ENCODE measurements at places on chromosomes 7 and 10.
A peak's percentile ranks its signal among the peaks of the same experiment; 100 is the strongest.

DNA sequence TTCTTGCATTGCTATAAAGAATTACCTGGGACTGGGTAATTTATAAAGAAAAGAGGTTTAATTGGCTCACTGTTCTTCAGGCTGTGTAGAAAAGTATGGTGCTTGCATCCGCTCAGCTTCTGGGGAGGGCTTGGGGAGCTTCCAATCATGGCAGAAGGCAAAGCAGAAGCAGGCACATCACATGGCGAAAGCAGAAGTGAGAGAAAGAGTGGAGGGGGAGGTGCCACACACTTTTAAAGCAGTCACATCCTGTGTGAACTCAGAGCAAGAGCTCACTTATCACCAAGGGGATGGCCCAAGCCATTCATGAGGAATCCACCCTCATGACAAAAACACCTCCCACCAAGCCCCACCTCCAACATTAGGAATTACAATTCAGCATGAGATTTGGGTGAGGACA lies 303.5 kb downstream of the OTUD1 start:
- DNase-seq = no peak

GRCh38 chr7:36734731-36735130 lies 10.4 kb upstream of the AOAH start:
- DNase-seq = no peak

GRCh38 chr7:127732306-127732705 lies 80.3 kb downstream of the SND1 start:
- peak; percentile 83 for DNase-seq

GRCh38 chr10:24661376-24661775 lies 62.3 kb downstream of the ARHGAP21 start:
- DNase-seq = no peak

GRCh38 chr7:141588912-141589311 lies 37.7 kb downstream of the AGK start:
- DNase-seq = no peak

- peak; percentile 46 for DNase-seq
These were observed 11.1 kb downstream of the FAM53B start for GRCh38 chr10:124732931-124733570.

GRCh38 chr10:120098232-120098930 lies 205.9 kb downstream of the SEC23IP start:
- peak; percentile 8 for DNase-seq

DNA sequence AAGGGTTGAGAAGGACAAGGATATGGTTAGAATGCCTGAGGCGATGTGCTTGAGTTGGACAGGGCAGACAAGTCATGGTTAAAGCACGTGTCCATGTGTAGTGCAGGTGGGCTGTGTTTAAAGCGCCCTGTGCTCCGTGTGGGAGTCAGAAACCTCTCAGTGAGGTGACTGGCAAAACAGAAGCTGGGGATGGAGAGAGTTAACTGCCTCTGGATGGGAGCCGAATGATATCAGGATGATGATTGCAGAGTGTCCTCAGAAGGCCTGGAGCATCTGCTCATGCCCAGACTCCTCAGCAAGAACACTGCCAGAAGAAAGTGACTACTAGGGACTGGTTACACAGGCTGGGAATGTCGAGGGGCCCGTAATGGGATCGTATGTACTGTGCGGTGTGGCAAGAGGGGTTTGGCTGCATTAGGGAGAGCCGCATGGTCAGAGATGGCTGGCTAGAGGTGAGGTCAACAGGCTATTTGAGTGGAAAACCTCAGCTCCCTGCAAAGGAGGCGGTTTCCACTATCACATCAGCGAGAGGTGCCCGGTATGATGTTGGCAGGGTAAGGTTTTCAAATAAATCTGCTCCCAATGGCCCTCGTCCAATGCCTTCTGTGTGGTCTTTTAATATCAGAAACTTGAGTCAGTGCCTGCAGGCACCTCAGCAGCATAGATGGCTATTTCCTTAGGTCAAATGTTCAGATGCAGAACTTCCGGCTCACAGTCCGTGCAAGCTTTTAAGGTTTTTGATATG lies 26.1 kb upstream of the MRC1 start:
- DNase-seq = no peak

GRCh38 chr10:76329891-76330575 lies 898.6 kb downstream of the LRMDA start:
- DNase-seq = no peak

DNA sequence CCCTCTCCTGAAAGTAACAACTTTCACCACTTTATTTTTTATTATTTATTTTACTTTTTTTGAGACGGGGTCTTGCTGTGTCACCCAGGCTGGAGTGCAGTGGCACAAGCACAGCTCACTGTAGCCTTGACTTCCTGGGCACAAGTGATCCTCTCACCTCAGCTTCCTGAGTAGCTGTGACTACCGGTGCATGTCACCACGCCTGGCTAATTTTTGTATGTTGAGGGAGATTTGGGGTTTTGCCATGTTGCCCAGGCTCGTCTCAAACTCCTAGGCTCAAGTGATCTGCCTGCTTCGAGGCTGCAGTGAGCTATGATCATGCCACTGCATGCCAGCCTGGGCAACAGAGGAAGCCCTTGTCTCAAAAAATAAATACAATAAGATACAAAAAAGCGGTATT lies 14.9 kb upstream of the SLIT1 start:
- DNase-seq = no peak

GRCh38 chr7:144439717-144440205 lies 36.3 kb upstream of the NOBOX start:
- no peak for DNase-seq

DNA sequence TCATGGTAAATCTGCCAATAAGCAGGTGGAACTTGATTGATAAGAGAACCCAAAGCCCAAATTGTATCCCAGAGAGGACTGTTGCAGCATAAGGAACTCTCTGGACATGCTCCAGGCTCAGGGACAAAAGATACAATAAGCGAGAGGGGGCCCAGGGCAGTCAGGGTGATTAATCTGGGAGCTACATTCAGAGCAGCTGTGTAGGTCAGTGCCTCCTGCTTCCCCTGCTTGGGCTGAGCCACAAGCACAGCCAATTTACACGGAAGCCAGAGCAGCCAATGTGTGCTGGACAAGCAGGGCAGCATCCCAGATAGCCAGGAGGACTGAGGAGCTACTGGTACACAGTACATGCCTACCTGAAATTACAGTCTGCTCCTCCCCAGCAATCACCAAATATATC lies 24.2 kb downstream of the MYPN start:
- DNase-seq = no peak

DNA sequence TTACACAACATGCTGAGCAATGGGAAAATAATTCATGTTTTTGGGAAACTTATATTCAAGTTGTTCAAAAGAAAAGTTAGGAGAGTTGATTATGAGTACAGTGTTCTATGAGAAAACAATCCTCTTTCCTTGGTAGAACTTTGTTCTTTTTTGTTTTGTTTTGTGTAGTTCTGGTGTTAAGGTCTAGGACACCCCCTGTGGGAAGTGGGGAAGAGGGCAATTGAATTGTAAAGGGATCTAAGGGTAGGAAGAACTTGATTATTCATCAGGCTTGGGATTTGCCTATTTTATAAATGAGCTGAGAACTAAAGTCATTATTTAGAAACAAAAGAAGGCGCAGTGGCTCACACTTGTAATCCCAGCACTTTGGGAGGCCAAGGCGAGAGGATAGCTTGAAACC lies 25.9 kb upstream of the CDK13 start:
- no peak for DNase-seq

- no peak for DNase-seq
These were observed 117.8 kb upstream of the ZMIZ1 start for GRCh38 chr10:78950656-78951587.

GRCh38 chr7:114639451-114639850 lies 224.8 kb downstream of the FOXP2 start:
- DNase-seq = no peak

DNA sequence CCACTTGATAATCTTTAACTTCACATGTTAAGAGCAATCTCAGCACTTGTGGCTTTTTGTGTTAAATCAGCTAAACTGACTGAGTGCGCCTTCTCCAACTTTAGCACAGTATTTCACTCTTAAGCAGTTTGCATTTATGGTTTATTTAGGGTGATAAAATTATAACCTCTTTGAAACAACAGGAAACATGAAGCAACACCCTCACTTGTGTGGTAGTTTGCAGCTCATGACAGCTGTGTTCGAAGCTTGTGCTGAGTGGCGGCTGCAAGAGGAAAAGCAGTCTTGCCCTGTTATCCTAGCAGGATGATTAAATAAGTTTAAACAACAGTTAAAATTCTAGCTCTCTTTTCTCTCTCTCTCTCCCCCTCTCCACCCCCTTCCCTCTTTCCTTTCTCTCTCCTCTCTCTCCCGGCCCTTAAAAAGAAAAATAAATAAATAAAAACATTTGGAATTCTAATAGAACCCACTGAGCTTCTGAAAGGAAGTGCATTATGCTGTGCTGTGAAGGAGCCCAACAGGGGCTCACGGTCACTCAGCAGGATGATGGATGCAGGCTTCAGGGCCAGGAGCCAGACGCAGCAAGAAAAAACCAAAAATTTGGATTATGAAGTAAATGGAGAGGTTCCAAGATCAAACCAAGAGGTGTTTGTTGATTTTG lies 25.2 kb downstream of the OGDH start:
- DNase-seq = no peak

DNA sequence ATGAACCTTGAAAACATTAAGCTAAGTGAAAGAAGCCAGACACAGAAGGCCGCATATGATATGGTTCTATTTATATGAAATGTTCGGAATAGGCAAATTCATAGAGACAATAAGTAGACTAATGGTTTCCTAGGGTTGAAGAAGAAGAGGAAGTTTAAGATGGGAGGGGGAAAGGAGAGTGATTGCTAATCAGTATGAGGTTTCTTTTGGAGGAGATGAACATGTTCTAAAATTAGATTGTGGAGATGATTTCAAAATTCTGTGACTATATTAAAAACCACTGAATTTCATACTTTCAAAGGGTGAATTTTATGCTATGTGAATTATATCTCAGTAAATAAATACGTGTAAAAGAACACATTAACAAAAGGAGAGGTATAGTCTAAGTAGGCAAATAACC lies 176.4 kb upstream of the HPS1 start:
- no peak for DNase-seq

DNA sequence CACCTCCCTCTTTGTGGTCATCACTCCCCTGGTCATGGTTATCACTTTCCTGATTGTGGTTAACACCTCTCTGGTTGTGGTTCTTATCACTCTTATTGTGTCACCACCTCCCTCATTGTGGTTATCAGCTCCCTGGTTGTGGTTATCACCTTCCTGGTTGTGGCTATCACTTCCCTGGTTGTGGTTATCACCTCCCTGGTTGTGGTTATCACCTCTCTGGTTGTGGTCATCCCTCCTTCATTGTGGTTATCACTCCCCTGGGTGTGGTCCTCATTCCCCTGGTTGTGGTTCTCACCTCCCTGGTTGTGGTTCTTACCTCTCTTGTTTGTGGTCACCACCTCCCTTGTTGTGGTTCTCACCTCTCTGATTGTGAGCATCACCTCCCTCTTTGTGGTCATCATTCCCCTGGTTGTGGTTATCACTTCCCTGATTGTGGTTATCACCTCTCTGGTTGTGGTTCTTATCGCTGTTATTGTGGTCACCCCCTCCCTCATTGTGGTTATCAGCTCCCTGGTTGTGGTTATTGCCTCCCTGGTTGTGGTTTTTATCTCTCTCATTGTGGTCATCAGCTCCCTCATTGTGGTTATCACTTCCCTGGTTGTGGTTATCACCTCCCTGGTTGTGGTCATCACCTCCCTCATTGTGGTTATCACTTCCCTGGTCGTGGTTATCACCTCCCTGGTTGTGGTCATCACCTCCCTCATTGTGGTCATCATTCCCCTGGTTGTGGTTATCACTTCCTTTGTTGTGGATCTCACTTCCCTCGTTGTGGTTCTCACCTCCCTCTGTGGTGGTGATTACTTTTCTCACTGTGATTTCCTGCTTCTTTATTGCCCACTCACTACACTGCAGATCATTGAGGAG lies 106.7 kb downstream of the GPR26 start:
- no peak for DNase-seq

GRCh38 chr10:97759158-97759887 lies 12.5 kb downstream of the SFRP5 start:
- peak; percentile 68 for DNase-seq

DNA sequence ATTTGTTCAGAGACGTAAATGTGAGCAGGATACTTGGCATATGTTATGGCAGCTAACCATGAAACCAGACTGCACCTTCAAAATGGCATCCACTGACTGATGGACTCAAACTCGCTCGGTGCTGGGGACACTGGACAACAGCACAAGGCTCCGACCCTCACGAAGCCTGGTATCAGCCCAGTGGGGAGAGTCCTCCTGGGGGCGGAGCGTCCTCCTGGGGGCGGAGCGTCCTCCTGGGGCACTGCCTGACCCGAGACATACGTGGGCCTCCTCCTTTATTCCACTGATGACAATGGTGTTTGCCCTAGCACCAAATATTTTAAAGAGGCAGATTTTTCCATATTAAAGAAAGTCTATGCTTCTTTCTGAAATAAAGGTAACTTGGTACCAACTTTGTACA lies 39.5 kb downstream of the ESYT2 start:
- DNase-seq = no peak

DNA sequence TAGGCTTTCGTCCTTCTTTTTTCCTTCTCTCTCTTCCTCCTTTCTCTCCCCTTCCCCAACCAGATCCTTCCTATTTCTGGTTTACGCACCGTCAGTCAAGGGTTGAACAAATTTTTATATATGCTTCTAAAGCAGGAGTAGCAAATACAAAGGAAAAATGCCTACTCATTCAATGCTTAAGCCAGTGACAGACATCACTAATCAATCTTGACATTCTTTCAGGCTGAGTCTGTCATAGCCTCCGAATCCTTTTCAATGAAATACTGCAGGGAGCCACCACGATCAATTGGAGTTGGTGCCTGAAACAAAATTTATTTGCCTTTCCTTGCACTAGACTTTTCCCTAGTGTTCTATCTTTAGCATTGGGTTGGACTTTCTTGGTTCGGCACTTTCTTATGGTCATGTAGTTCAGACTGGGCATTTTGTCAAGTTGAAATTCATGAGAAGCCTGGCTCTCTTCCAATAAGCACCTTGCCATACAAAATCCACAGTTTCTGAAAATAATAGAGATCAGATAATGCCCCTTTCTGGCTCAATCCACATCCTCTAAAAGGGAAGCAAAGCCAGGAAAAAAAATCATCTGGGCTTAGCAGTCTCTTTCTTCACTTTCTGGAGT lies 239.5 kb upstream of the PLXNA4 start:
- DNase-seq = no peak

GRCh38 chr7:151384352-151384697 lies 25.5 kb downstream of the WDR86 start:
- no peak for DNase-seq

DNA sequence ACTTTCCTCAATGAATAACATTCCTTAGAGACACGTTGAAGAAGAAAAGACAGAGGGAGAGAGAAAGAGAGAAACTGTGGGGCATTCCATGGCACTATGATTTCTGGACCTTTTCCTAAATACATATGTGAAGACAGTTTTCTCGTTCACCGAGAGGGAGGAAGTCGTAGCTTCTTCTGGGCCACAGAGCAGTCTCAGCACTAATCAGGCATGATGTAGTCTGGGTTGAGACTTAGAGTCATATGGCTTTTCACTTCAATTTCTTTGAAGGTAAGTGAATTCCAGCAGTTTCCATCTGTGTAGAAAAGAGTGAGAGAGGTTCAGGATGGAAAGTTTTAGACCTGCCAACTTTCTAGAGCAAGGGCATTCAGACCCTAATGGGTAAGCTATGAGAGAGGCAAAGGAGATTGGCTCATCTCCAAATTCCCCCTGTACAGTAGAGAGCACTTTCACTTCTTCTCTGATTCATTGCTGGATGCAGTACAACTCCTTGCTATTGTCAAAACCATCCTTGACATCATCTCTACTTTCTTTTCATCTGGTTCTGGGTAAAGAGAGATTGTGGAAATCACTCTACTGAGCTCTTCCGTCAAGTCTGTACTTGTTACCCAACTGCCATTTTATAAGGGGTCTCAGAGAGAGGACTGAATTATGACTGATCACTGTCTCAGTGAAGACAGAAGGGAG lies 31.5 kb upstream of the OR9A4 start:
- DNase-seq = peak; percentile 34

GRCh38 chr10:37675449-37675848 lies 182.0 kb downstream of the ZNF248 start:
- DNase-seq = no peak
